ENCODE measurements at places on chromosomes 3 and 15.

DNA sequence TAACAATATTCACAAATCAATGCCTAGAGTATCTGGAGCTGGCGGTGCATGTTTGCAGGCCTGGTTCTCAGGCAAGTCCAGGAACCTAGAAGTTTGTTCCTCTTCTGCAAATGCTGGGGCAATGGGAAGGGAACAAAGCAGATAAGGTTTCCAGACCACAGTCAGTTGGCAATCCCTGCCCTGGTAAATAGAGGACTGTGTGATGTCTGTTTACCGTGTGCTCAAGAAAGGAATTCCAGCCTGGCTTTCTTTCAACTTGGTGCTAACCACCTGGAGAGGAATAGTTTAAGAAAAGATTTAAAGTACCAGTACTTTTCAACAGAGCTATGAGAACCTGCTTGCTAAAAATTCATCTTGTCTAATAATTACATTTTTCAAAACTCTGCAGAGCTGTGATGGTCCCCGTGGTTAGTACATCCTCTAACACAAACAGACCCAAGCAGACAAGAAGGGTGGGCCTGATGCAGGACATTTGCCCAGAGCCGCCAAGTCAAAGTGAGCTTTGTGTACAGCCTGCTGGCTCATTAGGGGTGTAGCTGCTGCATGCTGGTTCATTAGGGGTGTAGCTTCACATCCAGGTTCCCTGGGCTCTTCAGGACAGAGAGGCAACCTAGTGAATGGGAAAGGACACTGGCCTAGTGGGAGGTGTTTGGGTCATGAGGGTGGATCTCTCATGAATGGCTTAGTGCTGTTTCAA is 220.5 kb downstream of the SQOR start:
- no peak for DNase-seq

DNA sequence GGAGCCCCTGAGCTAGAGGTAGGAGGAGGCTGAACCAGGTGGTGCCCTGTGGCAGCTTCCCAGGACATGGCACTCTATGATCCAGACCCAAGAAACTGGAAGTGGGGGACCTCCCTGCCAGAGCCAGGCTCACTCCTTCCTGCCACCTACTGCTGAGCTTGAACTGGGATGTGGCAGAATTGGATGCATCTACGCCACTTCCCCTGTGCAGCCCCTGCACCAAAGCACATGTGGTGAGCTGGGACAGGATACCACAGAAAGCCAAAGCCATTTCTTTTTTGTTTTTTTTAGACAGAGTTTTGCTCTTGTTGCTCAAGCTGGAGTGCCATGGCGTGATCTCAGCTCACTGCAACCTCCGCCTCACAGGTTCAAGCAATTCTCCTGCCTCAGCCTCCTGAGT is 518.0 kb upstream of the PPP2R3A start:
- no peak for DNase-seq

DNA sequence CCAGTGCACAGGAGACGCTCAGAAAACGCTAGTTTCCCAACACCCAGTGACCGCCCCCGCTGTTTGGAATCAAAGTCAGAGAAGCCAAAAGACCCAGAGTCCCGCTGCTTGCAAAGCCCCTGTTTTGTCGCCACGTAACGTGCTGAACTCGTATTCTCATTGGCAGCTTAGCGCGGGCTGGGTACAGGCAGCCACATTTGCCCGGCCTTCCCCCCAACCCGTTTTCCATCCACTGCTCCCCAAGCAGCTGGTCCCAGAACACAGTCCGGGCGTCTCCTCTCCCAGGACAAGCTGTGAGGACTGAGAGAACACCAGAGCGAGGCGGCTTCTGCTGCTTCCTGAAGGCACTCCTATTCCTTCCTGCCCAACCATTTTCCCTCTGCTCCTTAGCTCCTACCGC is 54.8 kb downstream of the RASGRF1 start:
- DNase-seq, result no peak

DNA sequence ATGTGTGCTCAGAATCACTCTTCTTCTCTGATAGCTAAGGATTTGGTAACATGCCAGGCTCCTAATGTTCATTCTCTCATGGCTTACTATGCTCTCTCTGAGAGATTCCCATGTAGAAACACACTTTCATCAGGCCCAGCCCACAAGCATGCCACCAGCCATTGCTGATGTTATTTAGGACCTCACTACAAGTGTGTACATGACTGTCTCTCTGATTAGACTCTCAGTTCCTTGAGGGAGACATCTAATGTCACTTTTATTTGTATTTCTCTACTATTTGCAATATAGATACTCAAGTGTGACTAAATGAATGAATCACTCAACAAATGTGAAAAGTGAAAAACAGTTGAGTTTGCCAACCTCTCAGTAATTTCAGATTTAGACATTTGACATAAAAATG is 84.3 kb upstream of the ARL6 start:
- DNase-seq, result no peak

- DNase-seq, result no peak
Observed at GRCh38 chr15:59180945-59181600, 25.6 kb upstream of the LDHAL6B start.

- DNase-seq, result no peak
Observed at GRCh38 chr3:195236801-195237570, 34.0 kb downstream of the XXYLT1 start.

- DNase-seq, result no peak
Observed at GRCh38 chr3:134299888-134300206, 49.2 kb upstream of the RYK start.

GRCh38 chr3:115709093-115709492 is 85.8 kb downstream of the GAP43 start:
- DNase-seq, result no peak

DNA sequence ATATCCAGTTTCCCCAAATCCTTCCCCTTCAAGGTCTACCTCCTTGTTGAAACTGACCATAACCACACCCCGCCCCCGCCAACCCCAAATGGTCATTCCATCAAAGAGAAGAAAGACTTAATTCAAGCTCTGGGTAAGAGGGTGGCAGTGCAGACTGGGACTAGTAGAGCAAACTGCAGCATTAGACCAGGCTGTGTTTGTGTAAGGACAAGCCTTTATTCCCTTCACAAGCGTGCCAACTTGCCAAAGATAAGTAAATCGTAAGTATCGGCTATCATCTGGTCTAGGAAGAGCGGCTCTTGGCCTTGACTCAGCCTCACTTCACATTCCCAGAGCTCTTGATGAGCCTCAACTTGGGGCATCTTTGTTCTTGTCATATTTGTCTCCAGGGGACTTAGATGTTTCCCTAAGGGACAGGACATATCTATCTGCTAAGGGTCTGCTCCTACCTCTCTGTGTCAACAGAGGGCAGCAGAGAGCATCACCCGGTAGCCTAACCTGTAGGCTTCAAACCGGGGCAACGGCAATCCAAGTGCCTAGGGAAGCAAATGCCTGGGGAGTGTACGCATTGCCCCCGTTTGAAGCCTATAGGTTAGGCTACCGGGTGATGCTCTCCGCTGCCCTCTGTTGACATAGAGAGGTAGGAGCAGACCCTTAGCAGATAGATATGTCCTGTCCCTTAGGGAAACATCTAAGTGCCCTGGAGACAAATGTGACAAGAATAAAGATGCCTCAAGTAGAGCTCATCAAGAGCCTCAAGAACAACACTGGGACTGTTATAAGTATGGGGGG is 8.9 kb upstream of the MAP3K13 start:
- DNase-seq, result no peak

DNA sequence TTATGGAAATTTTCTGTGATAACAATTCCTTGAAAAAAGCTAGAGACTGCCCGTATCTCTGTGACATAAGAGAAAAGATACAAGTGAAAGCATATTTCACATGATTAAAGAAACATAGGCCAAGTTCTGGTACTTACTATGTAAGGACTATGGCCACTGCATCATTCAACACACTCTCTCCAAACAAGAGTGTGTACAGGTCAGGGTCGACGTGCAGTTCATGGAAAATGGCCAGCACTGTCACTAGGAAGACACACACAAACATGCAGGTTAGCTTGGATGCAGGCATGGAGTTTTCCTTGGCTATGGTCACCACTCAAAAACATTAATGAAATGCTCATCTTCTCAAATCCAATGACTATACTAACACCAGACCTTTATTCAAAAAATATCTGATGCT is 196.2 kb downstream of the SLC9A9 start:
- DNase-seq, result no peak

DNA sequence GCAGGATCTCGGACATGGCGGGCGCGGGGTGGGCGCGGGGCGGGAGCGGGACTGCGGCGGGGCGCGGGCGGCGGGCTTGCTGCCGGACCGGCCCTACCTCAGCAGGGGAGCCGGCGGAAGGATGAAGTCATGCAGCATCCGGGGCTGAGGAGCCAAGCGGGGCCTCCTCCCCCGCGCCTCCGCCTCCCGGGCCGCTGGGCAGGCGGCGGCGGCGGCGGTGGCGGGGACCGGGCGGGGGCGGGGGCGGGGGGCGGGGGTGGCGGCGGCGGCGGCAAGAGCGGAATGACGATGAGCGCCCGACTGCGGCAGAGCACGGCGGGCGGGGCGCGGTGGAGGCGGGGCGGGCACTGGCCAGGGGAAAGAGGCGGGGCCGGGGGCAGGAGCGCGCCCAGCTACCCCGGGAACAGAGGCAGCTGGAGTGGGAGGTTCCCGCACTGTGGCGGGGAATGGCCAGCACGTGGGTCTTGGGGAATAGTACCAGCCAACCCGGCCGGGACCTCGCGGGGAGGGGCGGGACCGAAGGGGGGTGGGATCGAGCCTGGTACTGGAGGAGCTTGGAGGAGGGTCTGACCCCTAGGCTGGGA is at the start of gene CAMK2N2:
TSS of gene CAMK2N2 (minus strand) at position 284 of the 584 bp plus-strand sequence. CDS start at position 16, 268 bp downstream.
- DNase-seq, result no peak

GRCh38 chr3:143083781-143084180 is 35.8 kb upstream of the CHST2 start:
- DNase-seq, result no peak

DNA sequence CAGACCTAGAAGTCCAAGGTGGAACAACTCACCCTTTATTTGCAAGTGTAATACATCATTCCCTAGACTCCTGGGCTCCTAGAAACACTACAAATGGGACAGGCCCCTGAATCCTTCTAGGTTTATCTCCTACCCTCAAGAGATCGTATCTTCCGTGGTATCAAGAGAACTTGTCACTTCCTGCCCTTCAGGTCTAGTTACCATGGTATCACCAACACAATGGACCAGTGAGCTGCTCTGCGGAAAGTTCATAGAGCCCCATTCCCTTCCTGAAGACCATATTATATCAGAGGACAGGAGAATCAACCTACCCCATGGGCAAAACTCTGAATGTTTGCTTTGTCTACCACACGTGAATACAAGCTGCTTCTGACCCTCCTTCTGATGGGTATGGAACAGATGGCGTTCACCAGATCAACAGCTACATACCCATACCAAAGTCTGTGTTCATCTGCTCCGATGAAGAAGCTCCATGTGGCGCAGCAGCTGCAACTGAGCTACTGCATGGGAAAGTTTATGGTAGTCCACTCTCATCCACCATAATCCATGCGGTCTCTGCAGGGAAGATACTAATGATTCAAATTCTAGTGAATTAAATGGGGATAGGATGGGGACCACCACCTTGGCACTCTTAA is 84.6 kb upstream of the KLF13 start:
- no peak for DNase-seq

DNA sequence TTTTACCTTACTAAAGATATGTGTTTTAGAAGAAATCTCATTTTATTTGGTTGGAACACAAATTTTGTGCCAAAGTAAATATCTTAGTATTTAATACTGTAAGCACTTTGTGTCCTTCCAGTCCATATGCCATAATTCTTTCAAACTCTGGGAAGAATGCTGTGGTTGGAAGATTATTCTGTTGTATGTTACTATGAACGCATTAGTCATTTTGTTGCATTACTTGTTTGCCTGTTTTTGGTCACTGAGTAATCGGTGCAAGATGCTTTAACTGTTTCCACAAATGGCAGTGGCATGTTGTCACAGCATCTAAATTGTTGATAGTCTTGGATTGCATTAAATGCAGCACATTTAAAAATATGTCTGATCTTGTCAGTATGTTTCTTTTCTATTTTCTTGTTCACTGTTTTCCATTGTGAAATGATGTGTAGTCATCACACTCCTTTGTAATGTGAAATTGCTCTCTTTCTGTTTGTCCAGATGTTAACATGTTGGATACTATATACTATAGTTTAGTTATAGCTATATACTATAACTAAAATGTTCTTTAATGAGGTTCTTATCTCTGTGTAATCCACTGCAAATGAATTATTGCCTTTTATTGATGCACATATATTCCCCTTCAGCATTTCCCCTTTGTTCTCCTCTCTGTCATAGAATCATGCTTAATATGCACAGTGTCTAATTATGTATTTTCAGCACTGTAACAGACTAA is 89.9 kb upstream of the FLNB start:
- DNase-seq, result no peak

- no peak for DNase-seq
Observed at GRCh38 chr15:95459273-95459672, 871.2 kb upstream of the NR2F2 start.

Measured in cortex of kidney (tissue), 1 donor.